ENCODE measurements at places on chromosomes 7 and 10.

- no peak for DNase-seq
Measured at GRCh38 chr10:5731559-5731958, 46.9 kb downstream of the TASOR2 start.

DNA sequence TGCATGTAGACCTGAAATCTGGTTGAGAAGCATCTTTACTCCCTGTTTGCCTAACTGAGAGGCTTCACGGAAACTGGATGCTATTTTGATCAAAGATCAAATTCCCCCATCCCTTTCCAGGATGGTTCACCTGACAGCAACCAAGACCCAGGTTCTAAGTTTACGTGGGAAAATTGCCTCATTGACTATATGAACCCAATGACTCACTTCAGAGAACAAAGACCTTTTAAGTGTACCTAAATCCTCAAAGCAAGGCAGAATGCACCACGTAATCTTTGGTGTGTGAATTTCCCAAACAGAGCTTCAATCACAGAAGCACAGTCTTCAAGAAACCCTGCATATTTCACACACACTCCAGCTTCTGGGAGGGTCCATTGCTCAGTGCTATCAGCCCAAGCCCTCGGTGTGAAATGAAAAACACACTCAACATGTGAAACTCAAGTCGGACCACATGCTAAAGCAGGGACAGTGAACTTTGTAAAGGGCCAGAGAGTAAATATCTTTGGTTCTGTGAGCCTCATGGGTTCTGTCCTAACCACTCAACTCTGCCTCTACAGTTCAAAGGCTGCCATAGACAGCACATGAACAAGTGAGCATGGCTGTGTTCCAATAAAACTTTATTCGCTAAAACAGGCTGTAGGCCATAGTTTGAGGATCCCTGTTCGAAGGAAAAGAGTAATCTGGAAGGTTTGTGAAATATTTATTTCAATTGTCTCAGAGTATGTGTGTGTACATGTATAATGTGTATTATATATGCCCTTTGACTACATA is 275.6 kb upstream of the FOXK1 start:
- no peak for DNase-seq

GRCh38 chr10:62113680-62114079 is 155.0 kb downstream of the RTKN2 start:
- no peak for DNase-seq

GRCh38 chr10:80280071-80280800 is 9.2 kb downstream of the MAT1A start:
- no peak for DNase-seq

DNA sequence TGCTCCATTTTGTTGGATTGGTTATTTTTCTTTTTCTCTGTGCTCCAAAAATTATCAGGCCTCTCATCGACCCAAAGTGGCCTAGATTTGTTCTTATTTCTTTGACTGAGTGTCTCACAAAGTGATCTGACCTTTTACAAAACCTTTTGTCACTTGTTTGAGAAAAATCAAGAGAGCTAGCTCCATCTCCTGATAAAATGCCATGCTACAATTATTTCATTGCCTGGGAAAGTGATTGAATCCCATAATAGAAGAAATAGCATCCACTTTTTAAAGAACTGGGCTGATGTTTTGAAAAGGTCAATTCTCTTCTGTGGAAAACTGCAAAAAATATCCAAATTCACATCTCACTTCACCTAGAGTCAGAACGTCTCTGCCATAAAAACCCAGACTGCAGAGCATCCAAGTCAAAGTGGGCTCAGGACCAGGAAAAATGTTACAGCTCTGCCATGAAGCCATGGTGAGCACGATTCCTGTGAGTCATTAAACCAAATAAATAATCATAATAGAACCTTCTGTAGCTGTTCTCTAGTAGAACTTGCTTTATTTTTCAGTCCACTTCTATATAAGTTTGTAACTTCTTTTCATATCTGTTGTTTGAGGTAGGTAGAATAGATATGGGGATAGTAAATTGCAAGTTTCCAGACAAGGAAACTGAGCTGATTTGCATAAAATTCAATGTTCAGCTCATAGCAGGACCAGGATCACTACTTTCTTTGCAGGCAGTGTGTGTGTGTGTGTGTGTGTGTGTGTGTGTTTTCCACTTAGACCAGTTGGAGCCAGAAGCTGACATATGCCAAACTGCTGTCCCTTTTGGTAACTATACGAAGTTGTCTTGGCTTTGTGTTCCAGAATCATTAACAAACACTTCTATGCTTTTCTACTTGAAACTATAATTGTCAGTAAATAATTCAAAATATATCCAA is 632.5 kb upstream of the ANKRD30A start:
- peak; percentile 84 for DNase-seq

- DNase-seq, result no peak
Measured at GRCh38 chr7:107387128-107387527, 82.7 kb upstream of the GPR22 start.

DNA sequence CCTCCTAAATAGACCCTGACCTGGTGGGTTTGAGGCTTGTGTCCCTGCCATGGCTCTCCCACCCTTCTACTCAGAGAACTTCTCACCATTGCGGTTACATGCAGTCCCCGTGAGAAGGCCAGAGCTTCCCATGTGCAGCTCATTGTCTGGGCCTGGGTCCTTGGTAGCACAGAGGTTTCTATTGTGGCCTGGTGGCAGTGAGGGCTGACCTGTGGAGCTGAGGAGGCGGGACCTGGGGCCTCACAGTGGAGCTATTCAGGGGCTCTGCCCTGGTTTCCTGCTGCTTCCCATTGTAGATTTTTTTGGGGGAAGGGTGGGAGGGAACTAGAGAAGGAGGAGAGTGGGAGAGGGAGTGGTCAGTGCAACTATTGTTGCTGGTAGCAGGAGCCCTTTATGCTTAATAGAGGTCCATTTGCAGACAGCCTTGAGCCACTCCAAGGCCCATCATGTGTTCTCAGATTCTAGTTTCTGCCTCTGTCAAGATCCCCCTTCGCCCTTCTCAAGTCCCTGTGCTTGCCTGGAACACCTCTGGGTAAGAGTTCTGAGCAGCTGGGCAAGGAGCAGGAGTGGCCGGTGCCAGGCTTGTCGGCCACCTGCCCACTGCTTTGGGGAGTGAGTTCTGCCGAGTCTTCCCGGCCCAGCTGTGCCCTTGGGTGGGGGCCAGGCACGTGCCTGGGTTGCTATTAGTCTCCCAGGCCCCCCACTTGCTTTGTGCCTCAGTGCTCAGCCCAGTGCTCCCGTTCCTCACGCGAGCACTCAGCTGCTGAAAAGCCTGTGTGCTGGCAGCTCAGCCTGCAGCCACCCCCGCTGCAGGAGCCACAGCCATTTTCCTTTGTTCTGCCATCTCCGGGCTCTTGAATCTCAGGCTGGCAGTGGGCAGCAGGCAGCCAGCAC is 10.7 kb downstream of the TSPAN14 start:
- no peak for DNase-seq

DNA sequence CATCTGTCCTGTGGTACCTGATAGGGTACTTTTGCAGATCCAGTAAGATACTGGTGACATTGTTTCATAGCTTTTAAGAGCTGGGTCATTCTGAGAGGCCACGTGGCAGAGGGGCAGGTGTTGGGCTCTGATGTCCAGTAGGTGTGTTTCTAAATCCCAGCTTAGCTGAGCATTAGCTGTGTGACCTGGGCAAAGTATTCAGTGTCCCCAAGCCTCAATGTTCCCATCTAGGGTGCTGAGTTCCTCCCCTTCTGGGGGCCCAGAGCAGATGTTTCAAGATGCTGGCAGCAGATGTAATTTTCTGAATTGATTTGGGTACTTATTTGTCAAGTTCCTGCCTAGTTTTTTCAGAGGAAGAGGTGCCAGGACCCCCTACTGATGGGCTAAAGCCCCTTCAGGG is 52.9 kb downstream of the NEURL1 start:
- DNase-seq, result no peak

DNA sequence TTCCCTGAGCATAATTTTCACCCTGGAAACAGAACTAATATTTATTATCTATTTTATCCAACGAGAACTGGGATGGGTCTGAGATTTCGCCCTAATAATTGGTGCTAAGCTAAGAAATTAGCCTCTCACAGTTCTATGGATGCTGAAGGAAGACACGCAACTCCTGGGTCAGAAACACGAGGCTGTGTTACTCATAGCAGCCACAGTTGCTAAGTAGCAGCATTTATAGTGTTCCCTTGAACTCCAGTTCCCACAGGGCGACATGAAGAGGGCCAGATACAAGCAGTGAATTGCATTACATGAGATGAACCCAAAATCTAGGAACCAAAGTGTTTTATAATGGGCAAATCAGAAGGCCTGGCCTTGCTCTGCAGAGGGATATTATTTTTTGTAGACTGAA is 109.8 kb upstream of the AGR3 start:
- peak; percentile 29 for DNase-seq

- DNase-seq, result no peak
Measured at GRCh38 chr7:138166681-138167080, 90.4 kb downstream of the AKR1D1 start.

DNA sequence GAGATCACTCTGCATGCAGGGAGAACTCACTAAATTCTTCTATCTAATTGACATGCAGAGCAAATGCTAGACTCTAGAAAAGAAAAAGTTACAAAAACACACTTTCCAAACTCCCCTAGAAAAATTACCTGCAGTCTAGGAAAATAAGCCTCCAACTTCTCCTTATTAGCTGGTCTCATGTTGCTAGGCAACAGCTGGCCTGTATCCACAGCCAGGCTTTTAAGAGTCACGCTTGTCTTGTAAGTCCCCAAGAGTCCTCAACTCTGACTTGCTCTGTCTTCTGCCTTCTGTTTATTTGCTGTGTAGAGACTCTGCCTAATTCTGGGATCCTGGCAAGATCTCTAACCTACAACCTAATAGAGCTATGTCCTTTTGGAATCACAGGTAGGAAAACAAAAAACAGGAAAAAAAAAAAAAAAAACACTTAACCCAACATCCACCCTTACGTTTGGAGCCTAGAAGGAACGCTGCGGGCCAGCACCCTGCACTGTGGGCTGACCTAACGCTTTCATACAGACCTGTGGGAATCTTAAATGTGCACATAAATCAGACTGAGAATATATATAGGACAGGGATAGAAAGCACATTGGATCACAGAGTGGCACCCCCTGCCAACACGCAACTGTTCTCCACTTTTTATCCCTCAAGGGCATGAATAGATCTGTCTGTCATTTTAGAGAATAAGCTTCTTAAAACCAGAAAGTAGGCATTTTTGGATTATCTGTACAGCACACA is 117.0 kb upstream of the PTPRZ1 start:
- no peak for DNase-seq

DNA sequence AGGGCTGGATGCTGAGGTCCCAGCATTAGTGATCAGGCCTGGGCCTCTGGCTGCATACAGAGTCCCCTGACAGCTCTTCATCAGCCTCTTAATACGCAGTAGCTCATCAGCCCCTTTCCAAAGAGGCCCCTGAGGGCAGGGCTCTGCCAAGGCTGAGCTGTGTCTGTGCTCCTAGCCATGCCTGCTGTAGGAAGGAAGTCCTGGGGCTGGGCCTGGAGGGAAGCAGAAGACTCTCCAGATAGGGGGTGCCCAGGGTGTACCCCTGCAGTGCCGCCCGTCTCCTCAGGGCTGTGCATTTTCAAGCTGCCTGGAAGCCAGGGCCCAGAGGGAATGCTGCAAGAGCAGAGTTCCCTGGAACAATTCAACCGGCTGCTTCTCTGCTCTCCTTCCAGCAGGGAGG is 7.3 kb upstream of the RET start:
- DNase-seq, result no peak

DNA sequence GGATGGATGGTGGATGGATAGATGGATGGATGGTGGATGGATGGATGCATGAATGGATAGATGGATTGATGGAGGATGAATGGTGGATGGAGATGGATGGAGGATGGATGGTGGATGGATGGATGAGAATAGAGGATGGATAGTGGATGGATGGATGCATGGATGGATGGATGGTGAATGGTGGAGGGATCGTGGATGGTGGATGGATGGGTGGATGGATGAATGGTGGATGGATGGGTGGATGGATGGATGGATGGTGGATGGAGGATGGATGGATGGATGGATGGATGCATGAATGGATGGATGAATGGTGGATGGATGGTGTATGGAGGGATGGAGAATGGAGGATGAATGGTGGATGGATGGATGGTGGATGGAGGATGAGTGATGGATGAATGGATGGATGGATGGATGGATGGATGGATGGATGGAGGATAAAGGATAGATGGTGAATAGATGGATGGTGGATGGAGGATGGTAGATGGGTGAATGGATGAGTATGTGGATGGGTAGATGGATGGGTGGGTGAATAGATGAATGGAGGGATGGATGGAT is 76.3 kb downstream of the PDGFA start:
- no peak for DNase-seq

DNA sequence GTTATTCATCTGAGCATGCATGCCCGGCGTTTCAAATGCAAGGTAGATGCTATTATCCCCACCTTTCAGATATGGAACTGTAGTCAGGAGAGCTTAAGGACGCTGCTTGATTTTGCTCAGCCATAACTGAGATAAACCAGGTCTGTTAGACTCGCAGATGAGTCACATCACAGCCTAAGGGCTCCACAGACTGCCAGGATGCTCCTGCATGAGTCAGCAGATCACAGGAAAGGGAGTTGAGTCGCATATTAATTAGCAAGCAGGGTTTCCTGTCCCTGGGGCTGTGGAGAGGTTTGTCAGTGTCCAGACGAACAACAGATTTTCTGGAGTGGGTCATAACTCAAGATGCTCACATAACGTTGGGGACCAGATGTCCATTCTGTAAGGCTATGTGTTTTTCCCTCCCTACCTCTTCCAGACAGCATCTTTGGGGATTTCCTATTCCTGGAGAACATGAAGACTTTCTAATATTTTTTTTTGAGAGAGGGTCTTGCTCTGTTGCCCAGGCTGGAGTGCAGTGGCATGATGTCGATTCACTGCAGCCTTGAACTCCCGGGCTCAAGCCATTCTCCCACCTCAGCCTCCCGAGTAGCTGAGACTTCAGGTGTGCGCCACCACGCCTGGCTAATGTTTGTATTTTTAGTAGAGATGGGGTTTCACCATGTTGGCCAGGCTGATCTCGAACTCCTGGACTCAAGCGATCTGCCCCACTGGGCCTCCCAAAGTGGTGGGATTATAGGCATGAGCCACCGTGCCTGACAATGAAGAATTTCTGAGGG is 36.7 kb downstream of the PFKFB3 start:
- DNase-seq, result peak; percentile 96

GRCh38 chr7:22563032-22563501 is 63.1 kb upstream of the STEAP1B start:
- DNase-seq, result no peak

DNA sequence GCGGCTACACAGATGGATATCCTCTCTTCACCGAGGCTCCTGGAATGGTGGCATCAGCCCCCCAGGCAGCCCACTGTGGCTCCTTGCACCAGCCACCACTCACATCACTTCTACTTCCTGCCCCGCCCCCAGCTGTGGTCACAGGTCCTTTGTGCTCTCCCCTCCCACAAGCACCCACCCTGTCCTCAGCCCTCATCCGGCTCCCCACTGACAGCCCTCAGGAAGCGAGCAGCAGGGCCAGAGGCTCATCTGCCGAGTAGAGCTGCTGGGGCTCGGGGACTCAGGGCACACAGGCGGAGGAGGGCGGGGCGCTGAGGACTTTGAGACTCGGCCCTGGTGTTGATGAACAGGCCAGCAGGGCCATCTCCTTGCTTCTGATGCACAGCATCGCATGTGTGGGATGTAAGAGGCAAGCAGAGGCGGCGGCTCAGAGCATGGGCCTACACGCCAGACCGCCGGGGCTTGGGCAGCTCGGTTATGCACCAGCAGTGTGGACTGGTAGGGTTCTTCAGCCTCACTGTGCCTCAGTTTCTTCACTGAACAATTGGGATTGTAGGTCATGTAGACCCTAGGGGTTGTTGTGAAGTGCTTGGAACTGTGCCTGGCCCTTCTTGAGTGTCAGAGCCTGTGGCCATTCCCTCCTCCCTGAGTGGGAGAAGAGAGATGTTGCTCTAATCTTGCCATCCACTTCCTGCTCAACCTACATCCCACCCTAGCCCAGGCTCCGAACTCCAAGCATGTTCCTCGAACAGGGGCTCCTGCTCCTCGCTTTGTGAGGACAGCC is at the start of gene PRF1:
Gene PRF1 (minus strand): TSS at position 77 of the 784 bp plus-strand sequence. CDS start 1,839 bp downstream, outside the sequence.
- no peak for DNase-seq
